ENCODE measurements at places on chromosomes 5 and 9. TPM values are rescaled to one million over a fixed set of nuclear protein-coding genes. Genes with fewer than 3 reads are reported as not detected.

- DNase-seq: no peak
These were observed 46.5 kb downstream of the SLC25A46 start for GRCh38 chr5:110785356-110785755.

DNA sequence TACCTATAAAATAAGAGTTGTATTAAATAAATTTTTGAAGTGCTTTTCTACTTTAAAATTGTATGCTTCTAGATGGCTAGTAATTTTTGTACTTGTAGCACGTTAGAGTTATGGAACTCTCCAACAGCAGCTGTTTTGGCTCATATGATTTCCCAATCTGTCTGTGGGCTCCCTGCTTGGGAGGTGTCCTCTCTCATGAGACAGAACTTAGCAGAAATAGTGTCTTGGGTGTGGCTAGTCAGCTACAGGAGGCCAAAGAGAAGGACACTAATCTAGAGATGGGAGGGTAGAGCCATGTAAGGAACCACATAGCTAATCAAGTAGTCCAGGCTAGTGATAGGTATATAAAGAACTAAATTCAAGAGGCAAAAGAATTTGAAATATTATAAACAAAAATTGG is 78.4 kb upstream of the DAB2 start:
- no peak for DNase-seq

DNA sequence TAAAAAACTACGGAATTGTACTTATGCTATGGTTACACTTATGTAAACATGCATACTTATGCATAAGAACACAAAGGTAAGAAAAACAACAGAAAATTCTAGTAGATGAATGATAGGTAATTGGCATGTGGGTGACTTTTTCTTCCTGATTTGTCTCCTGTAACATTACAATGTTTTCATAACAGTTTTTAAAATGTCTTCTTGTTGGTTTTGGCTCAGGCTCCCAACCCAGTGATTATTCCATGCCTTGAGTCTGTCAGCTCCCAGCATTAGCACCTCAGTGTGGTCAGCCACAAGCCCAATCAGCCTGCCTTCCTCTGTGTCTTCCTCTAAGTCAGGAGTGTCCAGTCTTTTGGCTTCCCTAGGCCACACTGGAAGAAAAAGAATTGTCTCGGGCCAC is 7.9 kb upstream of the FOXE1 start:
- DNase-seq: no peak

- DNase-seq: no peak
These were observed 15.5 kb downstream of the IRX2 start for GRCh38 chr5:2735996-2736395.

GRCh38 chr5:9898319-9898718 is 268.2 kb upstream of the TAS2R1 start:
- no peak for DNase-seq

DNA sequence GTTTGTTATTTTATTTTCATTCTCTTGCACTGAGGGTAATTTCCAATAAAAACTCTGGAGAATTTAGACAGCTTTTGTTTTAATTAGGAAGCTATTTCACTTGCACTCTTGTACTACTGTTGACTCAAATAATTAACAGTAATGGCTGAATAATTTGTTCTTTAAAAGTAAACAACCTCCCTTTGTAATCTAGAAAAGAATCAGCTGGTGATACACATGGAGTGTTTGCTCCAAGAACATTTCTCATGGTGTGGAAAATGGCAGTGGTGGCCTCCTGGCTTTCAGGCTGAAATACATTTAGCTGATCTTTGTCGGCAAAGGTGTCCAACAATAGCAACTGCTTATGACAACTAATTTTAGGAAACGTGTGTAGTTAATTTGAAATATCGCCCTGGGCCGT is 129.4 kb downstream of the C9orf152 start:
- no peak for DNase-seq

DNA sequence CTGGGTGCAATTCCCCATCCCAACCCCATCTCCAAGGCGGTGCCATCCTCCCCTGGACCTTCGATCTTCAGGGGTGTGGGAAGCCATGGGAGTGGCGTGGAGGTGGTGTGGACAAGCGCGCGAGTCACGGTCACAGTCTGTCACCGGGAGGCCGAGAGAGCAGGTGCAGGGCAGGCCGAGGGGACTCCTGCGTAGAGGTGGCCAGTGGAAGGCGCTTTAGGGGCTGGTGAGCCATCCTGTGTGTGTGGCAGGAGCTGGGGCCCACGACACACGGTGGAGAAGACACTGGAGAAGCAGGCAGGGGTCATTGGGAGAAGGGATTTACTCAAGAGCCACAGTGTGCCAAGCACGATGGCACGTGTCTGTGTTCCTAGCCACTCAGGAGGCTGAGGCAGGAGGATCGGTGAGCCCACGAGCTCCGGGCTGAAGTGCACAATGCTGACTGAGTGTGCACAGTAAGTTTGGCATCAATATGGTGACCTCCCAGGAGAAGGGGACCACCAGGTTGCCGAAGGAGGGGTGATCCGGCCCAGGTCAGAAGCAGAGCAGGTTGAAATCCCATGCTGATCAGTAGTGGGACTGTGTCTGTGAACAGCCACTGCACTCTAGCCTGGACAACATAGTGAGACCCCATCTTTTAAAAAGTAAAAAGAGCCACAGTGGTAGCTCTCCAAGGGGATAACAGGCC is 145.1 kb upstream of the PHYKPL start:
- no peak for DNase-seq

DNA sequence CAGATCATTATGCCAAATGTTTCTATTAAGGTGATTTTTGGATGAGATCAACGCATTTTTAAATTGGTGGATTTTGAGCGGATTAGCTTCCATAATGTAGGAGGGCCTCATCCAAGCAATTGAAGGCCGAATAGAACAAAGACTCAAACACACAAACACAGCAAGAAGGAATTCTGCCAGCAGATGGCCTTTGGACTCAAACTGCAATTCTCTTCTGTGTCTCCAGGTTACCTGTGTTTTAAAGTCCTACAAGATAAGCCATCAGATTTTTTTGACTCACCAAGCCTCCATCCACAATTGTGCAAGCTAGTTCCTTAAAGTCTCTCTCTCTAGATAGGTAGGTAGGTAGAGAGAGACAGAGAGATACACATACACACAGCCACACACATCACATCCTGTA is 25.5 kb downstream of the CDH6 start:
- no peak for DNase-seq

DNA sequence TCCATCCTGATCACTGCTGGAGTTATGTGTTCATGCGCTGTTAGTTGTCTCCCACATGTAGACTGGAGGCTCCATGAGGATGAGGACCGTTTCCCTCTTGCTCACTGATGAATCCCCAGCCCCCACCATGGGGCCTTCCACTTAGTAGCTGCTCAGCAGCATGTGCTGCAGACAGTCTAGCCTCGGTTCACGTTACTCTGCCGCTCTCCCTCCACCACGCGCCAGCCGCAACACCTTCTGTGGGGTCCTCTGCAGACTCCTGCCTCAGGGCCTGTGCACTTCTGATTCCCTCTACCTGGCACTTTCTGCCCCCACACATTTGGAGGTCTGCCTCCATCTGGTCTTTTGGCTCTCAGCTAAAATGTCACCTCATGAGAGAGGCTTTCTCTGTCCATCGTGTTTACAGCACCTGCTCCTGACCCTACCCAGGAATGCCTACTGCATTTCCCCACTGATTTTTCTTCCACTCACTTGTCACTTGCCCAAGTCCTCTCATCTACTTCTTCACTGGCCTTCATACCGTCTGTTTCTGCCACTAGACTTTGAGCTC is 36.3 kb downstream of the STK10 start:
- DNase-seq: no peak

DNA sequence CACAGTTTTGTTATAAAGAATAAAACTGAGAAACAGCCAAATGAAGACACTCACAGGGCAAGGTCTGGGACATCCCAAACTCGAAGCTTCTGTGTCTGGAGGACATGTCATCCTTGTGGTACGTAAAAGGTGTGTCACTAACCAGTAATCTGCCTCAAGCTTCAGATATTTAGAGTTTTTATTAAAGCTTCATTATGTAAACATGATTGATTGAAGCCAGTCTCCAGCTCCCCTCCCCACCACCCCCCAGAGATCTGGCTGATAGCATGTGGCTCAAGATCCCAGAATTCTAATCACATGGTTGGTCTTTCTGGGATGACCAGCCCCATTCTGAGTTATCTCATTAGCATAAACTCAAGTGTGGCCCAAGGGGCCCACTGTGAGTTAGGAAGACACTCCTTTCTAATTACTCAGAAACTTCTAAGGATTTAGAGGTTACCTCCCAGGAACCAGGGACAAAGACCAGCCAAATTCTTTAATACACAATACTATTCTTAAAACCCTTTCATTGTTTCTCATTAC is 31.4 kb upstream of the ERAP1 start:
- no peak for DNase-seq

GRCh38 chr9:108681851-108682590 is 173.8 kb downstream of the ACTL7B start:
- DNase-seq: no peak

DNA sequence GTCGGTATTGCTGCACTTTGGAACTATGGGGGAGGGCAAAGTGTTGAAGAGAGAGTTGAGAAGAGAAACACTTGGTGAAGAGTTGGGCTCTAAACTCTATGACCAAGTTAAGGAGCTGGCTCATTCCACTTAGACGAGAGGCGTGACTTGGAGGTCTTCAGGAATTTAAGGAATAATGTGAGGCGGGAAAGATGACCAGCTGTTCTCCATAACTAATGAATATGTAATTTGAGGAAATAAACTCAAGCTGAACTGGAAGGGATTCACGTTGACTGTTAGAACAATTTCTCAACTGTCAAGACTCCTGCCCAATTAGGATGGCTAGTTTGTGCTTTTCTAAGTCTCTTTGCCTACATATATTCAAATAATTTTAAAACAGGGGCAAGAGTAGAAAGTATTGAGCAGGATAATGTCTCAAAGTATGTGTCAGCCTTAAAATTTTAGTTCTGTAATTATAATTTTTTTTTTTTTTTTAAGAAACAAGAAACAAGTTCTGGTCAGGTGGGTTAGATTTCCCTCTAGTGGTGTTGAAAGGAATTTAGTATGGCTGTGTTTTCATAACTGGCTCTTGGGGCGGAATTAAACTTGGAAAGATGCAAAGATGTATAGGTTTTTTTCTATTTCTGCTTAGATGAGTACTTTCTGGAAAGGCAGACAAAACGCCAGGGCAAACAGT is 33.4 kb downstream of the TMEM252 start:
- no peak for DNase-seq

- no peak for DNase-seq
These were observed 28.4 kb downstream of the NEURL1B start for GRCh38 chr5:172669386-172670004.

- no peak for DNase-seq
These were observed 46.8 kb upstream of the FER start for GRCh38 chr5:108700930-108701329.

DNA sequence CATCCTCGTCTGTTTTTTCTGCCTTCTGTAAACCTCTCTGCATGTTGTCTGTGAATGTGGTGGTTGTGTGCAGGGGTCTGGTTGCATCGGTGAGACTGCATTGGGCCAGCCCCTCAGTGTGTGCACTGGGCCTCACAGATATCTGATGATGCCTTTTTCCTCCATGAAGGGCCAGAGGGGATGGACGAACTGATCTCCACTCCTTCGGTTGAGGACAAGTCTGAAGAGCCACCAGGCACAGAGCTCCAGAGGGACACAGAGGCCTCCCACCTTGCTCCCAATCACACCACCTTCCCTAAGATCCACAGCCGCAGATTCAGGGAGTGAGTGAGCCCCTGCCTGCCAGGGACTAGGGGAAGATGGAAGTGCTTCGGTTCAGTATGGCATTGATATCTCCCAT is 31.3 kb downstream of the SECISBP2 start:
- DNase-seq: no peak

DNA sequence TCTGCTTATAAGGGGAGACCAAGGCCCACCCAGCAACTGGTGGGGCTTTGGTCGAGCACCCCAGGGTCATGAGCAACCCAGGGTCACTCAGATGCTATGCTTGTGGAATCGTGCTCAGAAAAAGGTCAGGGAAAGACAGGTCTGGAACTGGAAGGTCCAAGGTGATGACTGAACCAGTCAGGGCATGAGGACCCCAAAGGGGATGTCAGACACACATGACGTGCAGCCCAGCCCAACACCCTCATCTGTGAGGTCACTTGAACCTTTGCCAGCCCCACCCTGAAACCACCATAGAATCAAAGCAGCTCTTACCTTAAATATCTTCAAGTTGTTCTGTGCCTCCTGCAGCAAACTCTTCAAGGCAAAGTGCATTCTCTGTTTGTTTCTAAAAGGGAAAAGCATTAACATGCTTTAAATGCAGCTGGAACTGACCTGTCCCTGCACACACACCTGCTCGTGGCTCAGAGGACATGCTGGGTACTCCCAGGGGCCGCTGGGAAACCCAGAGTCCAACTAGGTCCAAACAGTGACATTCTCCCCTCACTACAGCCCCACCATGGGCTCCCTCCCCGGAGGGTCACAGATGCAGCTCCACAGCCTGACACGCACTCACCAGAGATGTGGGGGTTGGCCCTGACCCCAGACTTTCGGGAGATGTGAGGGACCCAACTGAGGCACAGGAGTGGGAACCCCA is 29.4 kb downstream of the IPPK start:
- DNase-seq: no peak

DNA sequence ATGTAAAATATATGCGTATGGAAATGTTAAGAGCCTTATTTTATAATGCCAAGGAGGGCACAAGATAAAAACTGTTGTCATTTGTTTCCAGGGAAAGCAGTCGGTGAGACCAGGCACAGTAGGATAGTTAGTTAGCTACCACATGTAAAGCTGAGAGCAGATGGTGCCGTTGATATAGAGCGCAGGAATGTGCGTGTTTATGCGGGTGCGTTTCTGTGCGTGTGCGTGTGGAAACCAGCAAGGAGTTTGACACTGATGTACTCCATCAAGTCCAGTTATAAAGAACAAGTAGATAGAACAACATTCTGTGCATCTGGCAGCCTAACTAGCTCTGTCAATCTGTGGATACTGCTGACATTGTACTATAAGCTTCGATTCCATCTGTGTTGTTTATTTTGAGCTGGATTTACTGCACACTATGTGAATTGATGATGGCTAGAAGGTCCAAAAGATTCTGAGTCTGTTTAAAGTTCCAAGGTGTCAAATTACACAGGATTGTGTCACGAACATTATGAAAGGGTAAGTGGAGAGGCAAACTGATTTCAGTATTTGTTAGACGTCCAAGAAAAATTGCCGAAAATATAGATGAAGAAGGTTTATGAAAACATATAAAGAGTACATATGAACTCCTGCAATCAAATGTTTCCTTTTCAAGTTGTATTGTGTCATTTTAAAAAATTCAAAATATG is 494.9 kb upstream of the MEF2C start:
- DNase-seq: no peak

WNK2 gene
- total RNA-seq: 66.0 TPM

C9orf50 gene
- 0.87 TPM for total RNA-seq

CDKN2B-AS1 gene
- 10.8 TPM for total RNA-seq

C9 gene
- not detected for total RNA-seq

CD72 gene
- total RNA-seq: 4.2 TPM

SAXO1 gene
- total RNA-seq: 0.43 TPM

FANCG gene
- 48.8 TPM for total RNA-seq

TAF1L gene
- total RNA-seq: not detected

TEX48 gene
- total RNA-seq: not detected

CCDC107 gene
- total RNA-seq: 16.7 TPM

FCN1 gene
- not detected for total RNA-seq

TRIM7 gene
- 0.57 TPM for total RNA-seq

All from mesothelial cell of epicardium (in vitro differentiated cells).